ENCODE measurements at places on chromosomes 12 and 14. TPM values are rescaled to one million over a fixed set of nuclear protein-coding genes. Genes with fewer than 3 reads are reported as not detected.

RTL1 gene
- total RNA-seq, result not detected

NFATC4 gene
- not detected for total RNA-seq

OXA1L gene
- 186 TPM for total RNA-seq

AQP6 gene
- not detected for total RNA-seq

CD163L1 gene
- not detected for total RNA-seq

GPR84 gene
- total RNA-seq, result not detected

RBM23 gene
- 141 TPM for total RNA-seq

Data from CD8-positive, alpha-beta T cell (primary cell).